Fibroblast of the aortic adventitia (primary cell): ENCODE measurements at places on chromosomes 7 and 10. TPM values are rescaled to one million over a fixed set of nuclear protein-coding genes. Genes with fewer than 3 reads are reported as not detected.
A peak's percentile ranks its signal among the peaks of the same experiment; 100 is the strongest.

DNA sequence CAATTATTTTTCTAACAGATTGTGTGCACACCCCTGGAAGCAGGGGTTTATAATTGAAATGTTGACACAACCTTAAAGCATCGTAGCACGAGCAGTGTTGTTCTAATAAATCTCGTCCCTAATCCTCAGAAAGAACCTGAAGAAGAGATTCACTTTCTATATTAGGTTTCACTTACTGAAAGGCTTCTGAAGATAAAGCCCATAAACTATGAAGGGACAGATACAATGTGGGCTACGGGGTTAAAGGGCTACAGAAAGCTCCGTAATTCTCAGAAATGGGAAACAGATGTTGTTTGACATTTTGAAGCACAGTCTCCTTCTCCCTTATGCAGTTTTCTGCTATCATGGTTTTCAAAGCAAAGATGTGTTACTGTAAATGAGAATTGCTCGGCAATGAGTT, 479.6 kb downstream of the GATA3 start:
- DNase-seq, result no peak

GRCh38 chr7:105097619-105098018, 83.6 kb downstream of the KMT2E start:
- peak; percentile 85 for DNase-seq

GRCh38 chr7:143436325-143436946, 6.8 kb upstream of the TAS2R60 start:
- DNase-seq, result no peak

Gene CREB5
- total RNA-seq, result 0.25 and 5.2 TPM in 2 replicates

Gene SFTPA1
- not detected in 2 replicates for total RNA-seq
